ENCODE measurements at places on chromosomes 11 and 22.

GRCh38 chr22:40620464-40621046, 16.0 kb downstream of the MRTFA start:
- DNase-seq, result no peak

DNA sequence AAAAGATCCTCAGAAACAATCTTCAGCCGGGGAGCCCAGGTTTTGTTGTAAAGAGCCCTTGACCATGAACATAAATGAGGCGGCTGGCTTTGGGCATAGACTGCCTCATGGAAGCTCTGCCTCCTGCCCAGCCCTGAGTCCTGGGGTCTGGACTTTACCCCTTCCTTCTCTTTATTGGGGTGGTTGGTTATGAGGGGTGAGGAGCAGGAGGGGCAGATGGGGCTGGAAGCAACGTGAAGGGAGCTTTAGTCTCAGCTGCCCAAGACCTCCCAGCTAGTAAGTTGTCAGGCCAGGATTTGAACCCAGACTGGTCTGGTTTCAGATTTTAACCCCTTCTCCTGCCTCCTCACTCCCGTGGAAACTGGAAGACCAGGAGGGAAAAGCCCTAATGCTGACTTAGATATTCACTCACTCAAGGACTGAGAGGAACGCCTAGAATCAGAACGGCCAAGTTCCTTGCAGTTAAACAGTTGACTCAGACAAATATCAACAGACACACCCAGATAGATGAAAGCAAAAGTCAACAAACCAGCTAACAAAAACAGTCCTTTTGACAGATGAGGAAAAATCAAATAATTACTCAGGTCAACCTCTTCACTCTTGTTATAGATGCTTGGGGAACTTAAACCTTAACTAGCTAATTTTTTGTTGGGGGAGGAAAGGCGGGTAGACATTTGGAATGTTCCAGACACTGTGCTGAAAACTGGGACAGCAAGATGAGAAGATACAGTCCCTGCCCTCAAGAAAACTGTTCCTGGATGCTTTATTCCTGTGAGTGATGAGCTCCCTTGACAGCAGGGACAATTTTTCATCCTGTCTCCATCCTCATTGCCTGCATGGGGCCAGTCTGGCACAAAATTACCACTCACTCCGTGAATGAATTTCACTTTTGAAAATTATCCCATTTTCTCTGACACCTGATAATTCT, 20.8 kb upstream of the ARRB1 start:
- no peak for DNase-seq

DNA sequence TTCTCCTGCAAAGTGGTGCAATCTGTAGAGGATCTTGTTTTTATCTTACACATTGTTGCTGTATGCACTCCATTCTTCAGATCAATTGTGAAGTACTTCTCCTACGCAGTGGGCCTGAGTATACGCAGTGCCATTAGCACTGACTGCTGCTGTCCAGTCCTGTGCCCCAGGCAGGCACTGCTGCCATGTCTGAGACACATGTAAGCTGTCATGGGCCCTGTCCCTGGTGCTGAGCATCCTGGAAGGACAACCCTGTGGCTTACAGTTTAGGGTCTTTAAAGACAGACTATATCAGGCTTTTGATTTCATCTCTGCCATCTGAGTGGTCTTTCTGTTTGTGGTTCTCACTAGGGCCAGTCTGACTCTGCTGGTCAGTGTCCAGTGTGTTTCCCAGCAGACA, 44.8 kb upstream of the PTPN5 start:
- DNase-seq, result no peak

- no peak for DNase-seq
These were observed 243.4 kb upstream of the PLET1 start for GRCh38 chr11:112504056-112504455.

GRCh38 chr11:110750100-110750499, 37.9 kb upstream of the ARHGAP20 start:
- DNase-seq, result no peak

- no peak for DNase-seq
These were observed 65.4 kb downstream of the TP53I11 start for GRCh38 chr11:44885065-44885810.

- no peak for DNase-seq
These were observed 309.1 kb downstream of the SWAP70 start for GRCh38 chr11:9972989-9973388.
